Choroid plexus epithelial cell (primary cell): ENCODE measurements at places on chromosomes 6 and 20.
A peak's percentile ranks its signal among the peaks of the same experiment; 100 is the strongest.

DNA sequence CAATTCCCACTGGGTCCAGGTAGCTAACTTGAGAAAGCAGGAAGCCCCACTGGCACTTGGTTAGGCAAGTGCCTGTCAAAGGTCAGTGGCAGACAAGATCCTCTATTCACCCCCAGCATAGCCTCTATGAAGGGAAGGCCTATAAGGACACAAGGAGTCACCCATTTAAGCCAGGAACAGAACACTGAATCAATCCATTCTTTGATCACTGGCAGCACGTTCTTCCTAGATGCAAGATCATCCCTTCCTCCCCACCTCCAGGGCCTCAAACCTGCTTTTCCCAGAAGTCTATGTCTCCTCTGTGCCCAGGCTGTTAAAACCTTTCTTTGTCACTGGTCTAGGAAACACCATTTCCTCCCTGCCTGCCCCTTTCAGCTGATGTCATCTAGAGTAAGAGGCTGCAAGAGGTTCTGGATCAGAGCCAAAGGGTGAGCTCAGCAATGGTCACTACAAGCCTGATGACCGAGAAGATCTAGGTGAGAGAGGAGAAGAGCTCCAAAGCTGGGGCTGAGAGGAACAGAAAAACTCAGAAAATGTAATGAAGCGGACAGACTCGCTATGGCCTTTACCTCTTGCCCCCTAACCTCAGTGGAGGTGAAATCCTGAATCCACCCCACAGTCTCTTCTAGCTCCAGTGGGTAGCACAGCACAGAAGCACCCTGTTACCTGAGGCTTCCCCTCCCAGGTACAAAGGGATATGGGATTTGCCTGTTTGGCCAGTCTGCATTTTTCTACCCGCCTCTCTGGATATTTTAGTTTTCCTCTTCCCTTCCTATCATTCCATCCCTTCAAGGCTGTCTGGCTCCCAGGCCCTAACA lies 1.8 kb downstream of the GTPBP2 start:
- DNase-seq: peak; percentile 99

DNA sequence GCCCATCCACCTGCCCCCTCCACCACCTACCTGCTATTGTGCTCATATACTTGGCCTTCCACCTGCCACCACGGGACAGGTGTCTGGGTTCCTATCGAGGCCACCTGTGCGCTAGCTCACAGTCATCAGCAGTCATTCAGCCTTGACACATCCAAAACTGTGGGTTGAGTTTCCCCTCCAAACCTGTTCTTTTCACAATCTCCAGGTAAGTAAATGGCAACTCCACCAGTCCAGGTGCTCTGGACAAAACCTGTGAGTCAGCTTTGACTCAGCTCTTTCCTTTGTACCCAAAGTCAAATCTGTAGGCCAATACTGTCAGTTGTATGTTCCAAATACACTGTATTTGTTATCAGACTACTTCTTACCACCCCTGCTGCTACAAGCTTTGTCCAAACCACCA lies 52.6 kb downstream of the SPTLC3 start:
- no peak for DNase-seq

DNA sequence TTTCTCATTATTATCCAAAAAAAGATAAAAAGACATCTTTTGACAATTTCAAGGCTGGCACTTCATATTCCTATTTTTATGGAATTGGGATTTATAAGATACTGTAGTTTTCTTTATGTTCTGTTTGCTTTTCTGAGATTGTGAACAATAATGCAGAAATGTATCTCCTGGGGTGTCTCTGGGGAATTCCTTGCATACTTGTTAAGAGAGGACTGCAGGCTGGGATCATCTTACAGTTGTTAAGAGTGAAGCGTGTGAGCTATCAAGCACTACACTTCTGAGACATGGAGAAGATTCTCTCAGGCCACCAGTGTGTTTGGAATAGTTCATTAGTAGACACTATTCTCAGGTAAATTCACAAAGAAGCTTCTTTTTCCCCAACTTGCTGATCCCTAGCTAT lies 963.3 kb upstream of the GJE1 start:
- peak; percentile 97 for DNase-seq

- DNase-seq: no peak
Measured at GRCh38 chr6:141167945-141168344, 964.8 kb upstream of the GJE1 start.

DNA sequence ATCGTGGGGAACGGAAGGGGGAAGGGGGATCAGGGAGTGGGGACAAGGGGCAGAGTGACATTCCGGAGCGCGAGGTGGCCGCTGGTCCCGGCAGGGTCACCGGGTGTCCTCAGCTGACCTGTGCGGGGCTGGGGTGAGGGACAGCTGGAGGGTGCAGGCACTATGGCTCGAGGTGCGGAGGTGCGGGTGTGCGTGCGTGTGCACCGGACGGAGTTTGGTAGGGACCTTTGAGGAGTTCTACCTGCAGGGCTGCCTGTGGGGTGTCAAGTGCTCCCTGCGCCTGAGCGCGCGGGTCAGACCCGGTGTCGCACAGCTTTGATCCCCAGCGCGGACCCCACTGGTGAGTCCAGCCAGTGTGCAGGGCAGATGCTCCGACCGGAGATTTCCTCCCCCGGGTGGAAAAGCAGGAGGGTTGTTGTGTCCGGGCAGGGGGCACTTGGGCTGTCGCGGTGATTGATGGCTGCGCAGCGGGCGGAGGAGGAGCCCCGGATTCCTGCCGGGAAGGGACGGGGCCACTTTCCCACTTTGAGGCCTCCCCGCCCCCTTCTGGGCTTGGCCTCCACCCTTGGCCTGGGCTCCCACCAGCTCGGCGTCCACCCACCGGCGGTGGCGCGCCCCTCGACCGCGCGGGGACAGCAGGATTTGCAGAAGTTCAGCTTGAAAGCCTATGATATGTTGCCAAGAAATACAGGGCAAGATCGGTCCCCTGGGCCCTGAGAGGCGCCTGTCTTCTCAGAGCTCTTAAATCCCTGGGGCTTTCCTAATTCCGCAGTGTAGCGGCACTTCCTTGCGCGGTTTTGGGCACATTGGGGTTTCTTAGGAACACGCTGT lies 658 bp downstream of the RIN2 start:
- DNase-seq: peak; percentile 40

DNA sequence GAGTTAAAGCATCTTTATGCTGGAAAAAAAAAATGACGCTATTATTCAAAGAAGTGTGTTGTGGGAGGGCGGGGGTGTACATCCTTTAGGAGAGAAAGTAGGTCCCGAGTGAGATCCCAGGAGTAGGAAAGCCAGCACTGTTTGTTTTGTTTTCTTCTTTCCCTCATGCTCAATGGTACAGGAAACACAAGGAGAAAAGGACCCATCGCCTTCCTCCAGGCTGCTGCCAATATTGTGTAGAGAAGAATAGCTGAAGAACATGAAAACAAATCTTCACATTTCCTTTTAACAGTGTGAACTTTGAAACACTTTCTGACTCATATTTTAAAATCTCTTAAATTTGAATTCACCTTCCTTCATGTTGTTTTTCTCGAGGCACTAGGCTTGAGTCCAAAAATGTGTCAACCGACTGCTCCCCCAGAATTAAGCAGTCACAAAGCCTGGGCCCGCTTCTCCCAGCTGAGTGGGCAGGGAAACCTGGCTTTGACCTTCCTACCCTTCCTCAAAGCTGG lies 22.3 kb downstream of the PPP1R16B start:
- DNase-seq: peak; percentile 5

DNA sequence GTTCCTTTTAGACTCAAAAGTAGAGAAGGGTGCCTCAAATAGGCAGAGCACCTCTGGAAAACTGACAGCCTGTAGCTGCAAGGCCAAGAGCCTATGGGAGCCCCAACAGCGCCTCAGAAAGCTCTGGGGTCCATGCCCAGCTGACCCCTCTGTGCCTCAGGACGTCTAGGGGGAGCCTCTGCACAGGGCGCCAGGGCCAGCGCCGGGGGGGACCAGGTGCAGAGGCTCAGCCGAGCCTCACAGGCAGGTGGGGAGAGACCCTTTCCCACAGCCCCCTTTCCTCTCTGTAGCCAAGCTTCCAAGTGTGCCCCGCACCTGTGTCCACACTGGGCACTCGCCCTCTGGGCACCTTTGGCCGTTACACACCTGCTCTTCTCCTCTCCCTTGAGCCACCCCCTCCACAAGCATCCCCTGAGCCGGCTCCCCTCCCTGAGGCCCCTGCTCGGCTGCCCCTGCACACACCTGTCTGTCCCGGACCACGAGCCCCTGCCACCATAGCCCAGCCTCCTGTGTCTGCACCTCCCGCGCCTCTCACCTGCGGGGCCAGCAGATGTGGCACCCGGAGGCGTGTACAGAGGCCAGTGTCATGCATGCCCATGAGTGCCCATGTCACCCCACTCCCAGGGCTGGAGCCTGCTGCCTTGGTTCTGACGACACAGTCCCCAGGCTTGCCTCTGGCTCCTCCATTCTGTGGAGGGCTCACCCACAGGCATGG lies 53.2 kb downstream of the GINS1 start:
- DNase-seq: no peak

DNA sequence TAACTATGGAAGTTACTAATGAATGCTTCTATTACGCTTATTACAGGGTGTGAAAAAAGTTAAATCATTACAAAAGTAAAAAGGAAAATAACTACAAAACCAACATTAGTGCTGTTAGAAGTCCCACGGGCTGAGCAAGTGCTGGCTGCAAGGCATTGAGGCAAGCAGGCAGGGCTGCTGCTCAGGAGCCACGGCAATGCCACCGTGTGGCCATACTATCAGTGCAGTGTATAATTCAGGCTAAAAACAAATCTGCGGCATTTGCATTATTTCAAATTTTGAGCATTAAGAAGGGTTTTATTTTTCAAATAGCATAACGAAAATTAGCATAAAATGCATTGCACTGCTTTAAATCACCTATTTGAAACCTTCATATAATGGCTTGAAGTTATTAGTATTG lies 17.1 kb downstream of the IFNGR1 start:
- DNase-seq: no peak

DNA sequence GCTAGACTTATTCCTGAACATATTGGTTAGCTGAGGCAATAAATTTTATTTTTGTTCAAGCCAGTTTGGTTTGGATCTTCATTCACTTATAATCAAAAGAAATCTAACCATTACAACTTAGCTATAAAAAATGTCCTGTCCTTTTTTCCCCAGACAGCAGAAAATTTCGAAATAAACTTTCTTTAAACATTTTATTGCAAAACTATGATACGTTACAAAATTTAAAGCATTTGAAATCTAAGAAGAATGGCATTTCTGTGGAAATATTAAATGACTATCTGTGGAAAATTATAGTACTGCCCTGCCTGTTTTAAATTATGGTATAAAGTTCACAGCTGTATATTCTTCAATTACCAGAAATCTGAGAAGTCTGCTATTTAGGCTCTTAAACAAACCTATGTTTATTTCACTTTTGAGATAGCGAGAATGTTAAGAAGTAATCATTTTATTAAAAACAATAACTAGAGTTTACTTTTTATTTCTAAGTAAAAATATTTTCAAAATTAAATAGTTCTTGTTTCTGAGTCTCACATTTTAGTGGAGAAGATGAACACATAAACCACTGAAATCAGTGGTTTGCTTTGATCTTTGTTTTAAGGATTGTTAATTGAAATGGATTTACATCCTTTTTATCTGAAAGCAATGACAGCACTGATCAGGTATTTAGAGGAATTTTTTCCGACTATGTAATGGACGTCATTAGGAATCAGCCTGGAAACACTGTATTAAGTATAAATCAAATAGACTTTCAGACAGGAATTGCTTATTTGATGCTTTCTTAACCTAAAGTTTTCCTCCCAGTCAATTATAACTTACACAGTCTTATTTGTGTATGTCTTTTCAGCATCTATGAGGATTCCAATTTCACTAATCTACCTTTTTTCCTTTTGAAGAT lies 553.7 kb downstream of the COL12A1 start:
- peak; percentile 16 for DNase-seq

GRCh38 chr6:55898342-55898741 lies 23.0 kb upstream of the BMP5 start:
- DNase-seq: peak; percentile 71

DNA sequence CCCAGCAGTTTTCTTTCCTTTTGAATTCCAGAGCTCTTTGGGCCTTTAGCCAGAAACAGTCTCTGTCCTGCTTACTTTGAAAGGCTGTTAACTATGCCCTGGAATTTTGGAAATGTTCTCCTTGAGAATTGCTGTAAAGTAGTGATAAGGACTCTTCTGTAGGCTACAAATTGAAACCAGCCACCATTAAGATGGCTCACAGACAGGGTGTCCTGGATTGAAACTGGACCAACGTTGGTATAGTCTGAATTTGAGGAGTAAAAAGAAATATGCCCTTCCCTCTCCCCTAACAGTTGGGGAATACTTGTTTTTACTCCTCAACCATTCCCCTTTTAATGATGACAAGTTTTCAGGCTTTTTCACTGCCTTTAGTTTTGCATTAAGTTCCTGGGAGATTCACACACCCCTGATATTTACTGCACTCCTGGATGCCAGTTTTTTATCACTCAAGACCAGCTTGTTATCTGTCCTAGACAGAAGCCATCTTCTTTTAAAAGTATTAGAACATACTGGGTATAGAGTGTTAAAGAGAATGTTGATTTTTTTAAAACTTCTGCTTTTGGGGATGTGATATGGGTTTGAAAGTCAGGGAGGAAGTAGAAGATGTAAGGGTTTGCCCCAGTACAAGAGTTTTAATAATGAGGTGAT lies 21.9 kb downstream of the TOP1 start:
- peak; percentile 72 for DNase-seq

DNA sequence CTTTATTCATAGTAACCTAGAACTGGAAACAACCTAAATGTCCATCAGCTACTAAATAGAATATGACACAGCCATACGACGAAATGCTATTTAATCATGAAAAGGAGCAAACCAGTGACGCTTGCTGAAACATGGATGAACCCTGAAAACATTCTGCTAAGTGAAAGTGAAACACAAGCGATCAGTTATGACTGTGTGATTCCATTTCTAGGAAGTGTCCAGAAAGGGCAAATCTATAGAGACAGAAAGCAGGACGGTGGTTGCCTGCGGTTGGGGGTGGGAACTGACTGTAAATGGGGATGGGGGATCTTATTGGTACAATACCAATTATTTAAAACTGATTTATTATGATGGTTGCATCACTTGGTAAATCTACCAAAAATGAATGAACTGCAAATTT lies 126.8 kb downstream of the IPCEF1 start:
- no peak for DNase-seq
